Right atrium auricular region (tissue), 2 donors: ENCODE measurements at places on chromosomes 6 and 20. TPM values are rescaled to one million over a fixed set of nuclear protein-coding genes. Genes with fewer than 3 reads are reported as not detected.

GRCh38 chr20:37354210-37355195, 8.6 kb downstream of the SRC start:
- no peak for DNase-seq

GRCh38 chr6:63346217-63346835, 26.5 kb upstream of the LGSN start:
- DNase-seq: no peak

DNA sequence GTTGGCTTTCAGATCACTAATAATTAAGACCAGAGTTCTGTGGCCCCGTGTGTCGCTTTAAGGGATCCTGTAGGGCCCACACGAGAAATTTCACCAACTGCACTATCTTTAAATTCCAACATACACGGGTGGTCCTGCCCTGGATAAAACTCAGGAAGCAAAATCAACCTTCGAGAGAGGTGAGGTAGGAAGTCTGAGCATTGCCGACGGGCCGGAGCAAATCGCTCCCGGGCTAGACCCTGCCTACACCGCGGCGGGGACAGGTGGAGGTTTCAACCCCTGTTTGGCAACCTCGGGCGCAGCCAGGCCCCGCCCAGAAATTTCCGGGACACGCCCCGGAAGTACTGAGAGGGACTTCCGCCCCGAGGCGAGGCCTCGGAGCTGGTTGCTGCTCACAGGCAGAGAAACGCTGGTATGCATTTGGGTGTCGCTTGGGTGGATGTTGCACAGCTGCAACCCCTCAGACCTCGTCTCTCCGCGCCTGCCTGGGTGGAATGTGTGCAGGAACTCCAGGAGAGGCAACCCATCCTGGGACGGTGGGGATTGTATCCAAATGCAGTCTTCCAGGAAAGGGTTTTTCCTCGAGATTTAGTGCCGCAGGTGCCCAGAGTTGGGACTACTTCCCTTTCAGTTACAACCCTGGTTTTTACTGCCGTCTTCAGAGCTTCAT, 19.9 kb downstream of the ZKSCAN8 start:
- DNase-seq: peak; percentile 69

- DNase-seq: no peak
Observed at GRCh38 chr6:26594131-26594498, 2.6 kb upstream of the ABT1 start.

DNA sequence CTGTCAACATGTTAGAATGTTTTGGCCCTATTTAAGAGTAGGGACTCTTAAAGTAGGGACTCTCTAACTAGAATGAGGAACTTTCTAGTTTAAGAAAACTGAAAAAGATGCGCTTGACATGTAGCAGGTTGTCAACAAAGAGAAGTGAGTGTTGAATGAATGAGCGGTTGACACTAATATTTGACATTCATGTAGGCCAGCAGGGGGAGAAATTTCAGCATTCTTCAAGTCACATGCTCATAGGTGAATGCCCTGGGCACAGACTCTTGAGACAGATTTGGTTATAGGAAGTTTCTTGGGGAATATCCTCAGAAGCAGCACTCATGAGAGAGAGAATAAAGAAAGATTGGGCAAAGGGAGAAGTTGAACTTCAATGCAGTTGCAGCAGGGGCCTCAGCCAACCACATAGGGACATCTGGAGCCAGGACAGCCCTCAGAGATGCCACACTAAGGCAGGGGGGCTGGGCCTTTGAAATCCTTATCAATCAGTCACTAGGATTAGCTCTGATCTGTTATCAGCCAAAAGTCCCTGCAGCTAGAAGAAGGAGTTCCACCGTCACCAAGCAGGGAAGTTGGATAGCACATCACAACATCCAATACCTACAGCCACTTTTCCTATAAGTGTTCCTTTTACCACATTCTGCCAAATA, 145.1 kb upstream of the FKBP1C start:
- no peak for DNase-seq

DNA sequence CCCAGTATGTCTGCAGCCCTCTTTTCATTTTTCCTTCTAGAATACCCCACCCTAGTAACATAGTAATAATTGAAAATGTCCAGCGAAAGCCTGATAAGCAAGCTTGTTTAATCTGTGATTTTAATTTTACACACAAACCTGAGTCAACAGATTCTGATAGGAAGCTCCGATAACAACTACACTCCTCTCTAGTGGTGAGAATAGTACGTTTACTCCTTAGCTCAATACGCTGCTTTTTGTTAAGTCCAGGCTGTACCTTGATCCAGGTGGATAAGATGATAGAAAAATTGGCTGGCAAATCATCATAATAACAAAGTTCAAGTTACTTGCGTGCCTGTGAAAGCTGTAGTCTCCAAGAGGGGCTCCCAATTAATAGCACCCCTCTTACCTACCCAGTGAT, 25.5 kb upstream of the DCBLD1 start:
- no peak for DNase-seq

DNA sequence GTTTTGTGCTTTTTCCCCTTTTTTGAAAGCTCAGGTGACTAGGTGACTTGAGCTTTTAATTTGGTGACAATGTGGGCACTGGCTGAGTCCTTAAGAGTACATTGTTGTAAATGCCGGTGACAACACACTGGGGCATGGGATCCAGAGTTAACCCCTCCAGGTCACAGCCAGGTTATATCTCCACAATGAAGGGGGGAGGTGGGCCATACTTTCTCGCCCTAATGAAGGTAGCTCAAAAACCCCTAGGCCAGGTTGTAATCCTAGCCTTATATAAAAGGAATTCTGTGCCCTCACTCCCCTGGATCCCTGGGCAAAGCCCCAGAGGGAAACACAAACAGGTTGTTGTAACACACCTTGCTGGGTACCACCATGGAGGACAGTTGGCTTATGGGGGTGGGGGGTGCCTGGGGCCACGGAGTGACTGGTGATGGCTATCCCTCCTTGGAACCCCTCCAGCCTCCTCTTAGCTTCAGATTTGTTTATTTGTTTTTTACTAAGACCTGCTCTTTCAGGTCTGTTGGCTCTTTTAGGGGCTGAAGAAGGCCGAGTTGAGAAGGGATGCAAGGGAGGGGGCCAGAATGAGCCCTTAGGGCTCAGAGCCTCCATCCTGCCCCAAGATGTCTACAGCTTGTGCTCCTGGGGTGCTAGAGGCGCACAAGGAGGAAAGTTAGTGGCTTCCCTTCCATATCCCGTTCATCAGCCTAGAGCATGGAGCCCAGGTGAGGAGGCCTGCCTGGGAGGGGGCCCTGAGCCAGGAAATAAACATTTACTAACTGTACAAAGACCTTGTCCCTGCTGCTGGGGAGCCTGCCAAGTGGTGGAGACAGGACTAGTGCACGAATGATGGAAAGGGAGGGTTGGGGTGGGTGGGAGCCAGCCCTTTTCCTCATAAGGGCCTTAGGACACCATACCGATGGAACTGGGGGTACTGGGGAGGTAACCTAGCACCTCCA, 2.2 kb upstream of the VEGFA start:
- DNase-seq: no peak

GRCh38 chr6:144438103-144438502, 153.0 kb downstream of the UTRN start:
- DNase-seq: no peak

DNA sequence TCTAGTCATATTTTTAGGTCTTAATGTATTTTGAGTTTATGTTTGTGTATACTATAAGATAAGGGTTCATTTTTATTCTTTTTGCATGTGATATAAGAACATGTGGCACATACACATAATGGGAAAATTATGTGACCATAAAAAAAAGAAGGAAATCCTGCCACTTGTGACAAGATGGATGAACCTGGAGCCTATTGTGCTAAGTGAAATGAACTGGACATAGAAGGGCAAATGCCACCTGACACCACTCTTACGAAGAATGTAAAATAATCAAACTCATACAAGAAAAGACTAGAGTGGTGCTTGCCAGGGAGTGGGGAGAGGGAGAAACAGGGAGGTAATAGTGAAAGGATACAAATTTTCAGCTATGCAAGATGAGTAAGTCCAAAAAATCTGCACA, 126.1 kb downstream of the PLEKHG1 start:
- DNase-seq: no peak

- no peak for DNase-seq
Observed at GRCh38 chr20:17882065-17882833, 86.3 kb downstream of the SNX5 start.

DNA sequence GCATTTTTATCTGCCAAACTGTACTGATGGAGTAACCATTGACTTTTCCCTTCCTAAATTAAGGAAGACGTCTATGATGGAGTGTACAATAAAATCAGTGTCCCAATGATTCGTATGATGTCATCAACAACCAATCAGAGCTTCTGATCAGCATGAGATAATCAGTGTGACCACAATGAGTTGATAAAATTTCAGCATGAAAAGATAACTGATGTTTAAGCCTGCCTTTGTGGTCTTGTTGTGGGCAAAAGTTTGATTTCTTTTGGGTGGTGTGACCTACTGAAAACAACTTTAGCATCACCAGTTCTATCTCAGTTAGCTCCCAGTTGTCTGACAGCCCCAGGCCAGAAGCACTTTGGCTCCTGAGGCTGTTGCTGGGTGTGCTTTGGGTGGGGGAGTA, 3.3 kb downstream of the PCIF1 start:
- DNase-seq: no peak

GRCh38 chr6:150689900-150690590, 90.4 kb downstream of the PLEKHG1 start:
- DNase-seq: no peak

GRCh38 chr6:24332317-24332716, 25.5 kb downstream of the DCDC2 start:
- DNase-seq: no peak

DNA sequence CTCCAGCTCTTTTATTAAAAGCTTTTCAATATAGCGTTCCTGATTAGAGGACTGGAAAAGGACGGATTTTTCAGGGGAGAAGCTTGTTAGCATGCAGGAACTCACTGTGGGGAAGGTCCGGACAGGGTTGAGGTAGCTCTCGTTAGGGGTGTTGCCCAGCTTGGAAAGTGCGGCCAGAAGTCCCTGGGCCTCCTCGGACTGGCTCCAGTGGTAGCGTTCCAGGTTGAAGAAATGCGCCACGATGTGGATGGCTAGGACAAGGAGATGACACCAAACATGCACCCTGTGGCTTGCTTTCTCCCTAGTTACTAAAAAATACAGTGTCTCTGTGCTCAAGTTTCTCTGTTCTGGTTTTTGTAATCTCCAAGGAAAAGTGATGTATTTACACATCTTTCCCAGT, 12.5 kb downstream of the NOX3 start:
- DNase-seq: no peak

GRCh38 chr6:72677740-72678139, 55.9 kb downstream of the KCNQ5 start:
- no peak for DNase-seq

DNA sequence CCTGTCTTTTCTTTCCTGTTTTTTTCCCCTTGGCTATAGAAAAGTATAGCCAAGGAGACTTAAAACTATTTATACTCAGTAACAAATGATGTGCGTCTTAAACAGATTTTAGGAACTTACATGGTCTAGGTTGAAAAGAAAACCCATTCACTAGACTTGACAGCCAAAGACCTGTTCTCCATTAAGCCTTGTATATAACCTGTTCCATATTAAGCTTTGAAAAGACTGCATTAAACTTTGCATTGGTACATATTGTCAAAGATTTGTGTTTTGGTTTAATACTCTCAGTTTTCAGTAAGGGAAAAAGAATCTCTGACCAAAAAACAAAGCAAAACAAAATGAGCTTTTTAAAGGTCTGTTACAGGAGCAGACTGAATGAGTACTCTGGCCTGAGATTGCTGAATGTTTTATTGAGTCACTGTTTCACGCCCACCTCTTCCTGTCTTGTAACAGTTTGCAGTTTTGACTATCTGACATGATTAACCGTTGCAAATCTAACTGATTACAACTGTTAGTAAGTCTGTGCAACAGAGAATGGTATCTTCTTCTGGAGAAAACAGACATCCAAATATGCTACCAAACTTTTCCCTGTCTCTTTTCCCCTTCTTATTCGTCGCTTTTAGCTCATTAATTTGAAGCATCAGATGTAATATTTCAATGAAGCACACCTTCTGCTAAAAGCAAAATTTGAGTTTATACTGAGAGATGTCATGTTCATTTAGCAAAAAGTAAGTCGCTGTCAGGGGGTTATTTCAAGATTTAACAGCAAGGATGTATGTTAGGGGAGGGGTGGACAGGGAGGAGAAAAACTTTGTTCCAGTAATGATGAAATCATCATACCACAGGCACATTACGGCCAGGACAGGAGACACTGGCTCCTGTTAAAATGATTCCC, 59.1 kb upstream of the SUPT3H start:
- no peak for DNase-seq

- no peak for DNase-seq
Observed at GRCh38 chr6:107485157-107485556, 4.8 kb upstream of the SOBP start.

- no peak for DNase-seq
Observed at GRCh38 chr6:25302151-25302550, 23.0 kb downstream of the CARMIL1 start.

DNA sequence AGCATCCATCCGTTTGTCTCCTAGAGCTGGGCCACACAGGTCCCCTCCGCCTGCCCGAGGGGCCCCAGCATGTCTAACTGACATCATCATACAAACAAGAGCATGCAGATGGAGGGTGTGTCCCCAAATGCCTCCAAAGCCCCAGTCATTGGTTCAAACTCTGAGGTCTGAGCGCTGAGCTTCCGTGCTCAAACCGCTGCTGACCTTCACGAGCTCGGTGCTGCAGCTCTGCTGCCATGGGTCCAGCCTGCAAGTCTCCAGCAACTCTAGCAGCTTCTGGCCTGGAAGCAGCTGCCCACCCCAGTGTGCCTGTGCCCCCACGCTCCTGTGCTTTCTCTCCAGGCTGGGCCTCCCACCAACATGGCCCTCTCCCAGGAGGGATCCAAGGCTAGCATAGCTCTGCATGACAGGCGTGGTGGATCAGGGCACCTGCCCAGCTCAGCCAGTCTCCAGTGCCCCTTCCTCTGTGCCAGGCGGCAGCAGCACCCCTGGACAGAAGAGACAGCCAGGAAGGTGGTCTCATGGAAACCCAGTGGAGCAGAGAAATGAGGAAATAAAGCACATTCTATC, 131.6 kb upstream of the PMEPA1 start:
- DNase-seq: peak; percentile 38

Gene RAB44
- total RNA-seq: not detected

Gene GGT7
- total RNA-seq: 7.3 TPM

Gene SALL4
- total RNA-seq: not detected

Gene MYMX
- total RNA-seq: not detected

Gene DEFB124
- not detected for total RNA-seq

Gene RAET1L
- not detected for total RNA-seq

Gene MUC22
- not detected for total RNA-seq

Gene C6orf15
- total RNA-seq: not detected

Gene NQO2
- 68.1 TPM for total RNA-seq

Gene GABRR1
- 0.24 TPM for total RNA-seq

Gene LY6G6D
- not detected for total RNA-seq
